ENCODE measurements at places on chromosomes 11 and 22. TPM values are rescaled to one million over a fixed set of nuclear protein-coding genes. Genes with fewer than 3 reads are reported as not detected.

- H3K27me3 ChIP-seq, result peaks cover 4% of the 10 kb centered on the region
- H3K36me3 ChIP-seq, result no peaks in the 10 kb centered on the region
- no peak overlapping the region for H3K27ac ChIP-seq
Observed at GRCh38 chr22:48098921-48099245, 1336.4 kb downstream of the TBC1D22A start.

DNA sequence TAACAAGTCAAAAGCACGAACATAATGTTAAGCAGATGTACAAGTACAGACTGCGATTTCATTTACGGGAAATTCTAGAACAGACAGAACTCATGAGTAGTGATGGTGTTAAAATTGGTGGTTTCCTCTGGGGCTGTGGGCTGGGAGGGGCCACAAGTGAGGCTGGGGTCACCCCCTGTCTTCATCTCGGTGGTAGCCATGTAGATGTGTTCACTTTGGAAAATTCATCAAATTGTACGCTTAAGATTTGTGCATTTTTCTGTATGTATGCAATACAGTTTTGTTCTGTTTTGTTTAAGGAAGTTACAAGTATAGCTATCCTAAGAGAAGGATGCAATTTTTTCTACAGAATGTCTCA is 504 bp upstream of the ASCC2 start:
- peak overlapping the region; percentile 99 for H3K4me3 ChIP-seq
- peaks cover 7% of the 10 kb centered on the region for H3K36me3 ChIP-seq
- peaks cover 5% of the 10 kb centered on the region for H3K4me1 ChIP-seq
- H3K27me3 ChIP-seq, result no peaks in the 10 kb centered on the region
- DNase-seq, result no peak
- peak overlapping the region; percentile 2 for H3K27ac ChIP-seq

FKBP2 gene
- polyA plus RNA-seq, result 79.3 TPM

DNA sequence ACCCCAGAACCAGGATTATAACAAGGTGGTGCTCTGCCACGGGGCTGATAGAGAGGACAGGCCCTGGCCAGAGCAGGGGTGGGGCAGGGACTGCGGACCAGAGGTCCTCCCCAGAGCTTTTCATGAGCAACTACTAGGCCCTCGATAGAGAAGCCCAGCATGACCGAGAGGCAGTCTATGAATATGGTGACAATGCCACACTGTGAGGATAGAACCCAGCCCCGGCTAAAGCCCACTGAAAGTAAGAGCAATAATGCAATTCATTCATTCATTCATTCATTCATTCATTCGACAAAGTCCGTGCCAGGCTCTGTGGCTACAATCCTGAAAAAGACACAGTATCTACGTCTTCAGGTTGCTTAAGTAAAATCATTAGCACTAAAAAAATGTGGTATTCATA is 35.6 kb upstream of the CD5 start:
- no peaks in the 10 kb centered on the region for H3K36me3 ChIP-seq
- no peak for DNase-seq
- H3K4me1 ChIP-seq, result peaks cover 9% of the 10 kb centered on the region
- H3K27me3 ChIP-seq, result no peaks in the 10 kb centered on the region
- H3K27ac ChIP-seq, result no peak overlapping the region

MAPK8IP1 gene
- polyA plus RNA-seq, result 9.0 TPM

GRCh38 chr11:102936864-102937509 is 18.5 kb downstream of the MMP13 start:
- peaks cover 4% of the 10 kb centered on the region for H3K4me1 ChIP-seq
- H3K27me3 ChIP-seq, result no peaks in the 10 kb centered on the region
- H3K36me3 ChIP-seq, result no peaks in the 10 kb centered on the region
- no peak for DNase-seq

DNA sequence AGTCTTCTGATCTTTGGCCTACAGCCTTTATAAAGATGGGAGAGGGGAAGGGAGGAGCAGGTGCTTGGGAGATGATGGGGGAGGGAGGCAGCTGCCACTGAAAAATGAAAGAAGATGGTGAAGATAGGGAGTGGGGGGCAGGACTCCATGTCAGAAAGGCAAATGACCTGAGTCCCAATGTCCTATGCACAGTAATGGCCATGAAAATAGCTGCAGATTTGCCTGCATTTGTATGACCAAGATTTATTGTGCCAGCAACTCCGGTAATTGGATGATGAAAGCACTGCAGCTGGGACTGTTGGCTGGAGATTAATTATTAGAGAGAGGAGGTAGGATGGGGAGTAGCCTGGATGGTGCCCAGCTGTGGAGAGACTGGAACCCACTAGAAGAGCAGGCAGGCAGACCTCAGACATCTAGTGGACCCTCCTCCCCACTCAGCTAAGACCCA is 36.1 kb downstream of the NEU3 start:
- no peak overlapping the region for H3K4me3 ChIP-seq
- H3K4me1 ChIP-seq, result peaks cover 11% of the 10 kb centered on the region
- peak; percentile 46 for DNase-seq

DNA sequence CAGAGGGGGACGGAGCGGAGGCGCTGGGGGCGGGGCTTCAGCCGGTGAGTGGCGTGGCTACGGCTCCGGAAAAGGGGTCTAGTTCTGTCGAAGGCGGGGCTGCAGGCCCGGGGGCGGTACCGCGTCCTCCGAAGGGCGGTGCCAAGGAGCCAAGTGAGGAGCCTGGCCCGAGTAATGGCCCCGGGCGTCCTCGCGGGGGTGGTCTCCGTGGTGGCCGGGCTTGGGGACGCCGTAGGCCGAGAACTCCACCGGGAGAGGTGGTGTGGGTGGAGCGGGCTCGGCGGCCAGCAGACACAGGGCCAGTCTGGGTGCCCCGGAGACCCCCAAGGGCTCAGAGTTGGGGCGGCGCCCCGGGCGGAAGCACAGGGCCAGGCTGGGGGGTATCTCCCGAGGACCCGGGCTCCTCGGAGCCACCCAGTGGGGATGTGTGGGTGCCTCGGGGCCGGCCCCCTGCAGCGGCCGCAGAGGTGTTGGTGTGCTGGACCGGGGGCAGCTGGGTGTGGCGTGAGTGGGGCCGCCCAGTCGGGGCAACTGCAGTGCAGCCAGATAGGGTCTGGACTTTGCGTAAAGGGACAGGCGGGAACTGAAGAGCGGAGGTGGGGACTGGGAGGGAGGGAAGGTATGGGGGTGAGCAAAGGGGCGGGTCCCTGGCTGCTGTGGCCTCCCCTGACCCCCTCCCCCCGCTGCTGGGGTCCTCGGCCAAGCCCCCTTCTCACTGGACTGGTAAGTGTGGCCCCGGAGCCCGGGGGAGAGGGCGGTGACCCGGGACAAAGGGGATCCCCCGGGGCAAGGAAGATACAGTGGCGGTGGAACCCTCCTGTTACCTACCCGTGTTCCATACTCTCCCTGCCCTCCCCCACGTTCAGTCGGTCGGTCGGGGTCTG is 838 bp downstream of the FKBP2 start:
- H3K27ac ChIP-seq, result peak overlapping the region; percentile 100
- H3K4me1 ChIP-seq, result peaks cover 42% of the 10 kb centered on the region
- peak; percentile 100 for DNase-seq
- peak overlapping the region; percentile 95 for H3K4me3 ChIP-seq
- no peaks in the 10 kb centered on the region for H3K27me3 ChIP-seq

LRRN4CL gene
- polyA plus RNA-seq, result 2.9 TPM

DNA sequence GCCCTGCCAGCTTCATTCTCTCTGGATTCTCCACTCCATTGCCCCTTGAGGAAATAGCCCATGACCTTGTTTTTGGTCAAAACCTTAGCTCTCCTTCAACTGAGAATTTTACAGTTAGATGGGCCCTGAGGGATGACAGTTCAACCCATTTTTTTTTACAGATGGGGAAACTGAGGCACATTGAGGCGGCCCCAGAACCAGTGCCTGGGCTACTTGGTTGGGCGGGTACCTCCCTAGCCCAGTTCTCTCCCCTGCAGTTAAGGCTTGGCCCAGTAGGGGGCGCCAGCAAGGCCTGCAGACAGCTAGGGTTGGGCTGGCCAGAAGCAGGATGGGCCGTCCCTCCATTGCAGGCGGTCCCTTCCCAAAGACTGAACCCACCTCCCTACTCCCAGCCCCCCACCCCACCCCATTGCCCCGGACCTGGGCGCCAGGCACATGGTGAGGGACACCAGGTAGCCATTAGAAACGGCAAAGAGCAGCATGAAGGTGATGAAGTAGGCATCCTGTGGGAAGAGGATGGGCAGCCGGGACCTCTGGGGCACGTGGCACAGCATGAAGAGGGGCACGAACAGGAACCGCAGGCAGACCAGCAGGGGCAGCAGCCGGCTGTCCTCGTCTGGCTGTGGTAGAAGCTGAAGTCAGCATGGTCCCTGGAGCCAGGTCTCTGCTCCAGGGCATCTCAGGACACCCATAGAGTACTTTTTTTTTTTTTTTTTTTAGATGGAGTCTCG is 7.6 kb downstream of the SLC29A2 start:
- no peak overlapping the region for H3K4me3 ChIP-seq
- no peaks in the 10 kb centered on the region for H3K27me3 ChIP-seq
- H3K27ac ChIP-seq, result no peak overlapping the region
- H3K4me1 ChIP-seq, result no peaks in the 10 kb centered on the region
- no peak for DNase-seq
- peaks cover 49% of the 10 kb centered on the region for H3K36me3 ChIP-seq

SAA1 gene
- not detected for polyA plus RNA-seq

GRCh38 chr11:77213589-77214428 is 85.8 kb downstream of the MYO7A start:
- no peaks in the 10 kb centered on the region for H3K4me1 ChIP-seq
- no peak for DNase-seq
- H3K27ac ChIP-seq, result no peak overlapping the region
- H3K27me3 ChIP-seq, result no peaks in the 10 kb centered on the region

- H3K36me3 ChIP-seq, result peaks cover 3% of the 10 kb centered on the region
- H3K27me3 ChIP-seq, result no peaks in the 10 kb centered on the region
- peaks cover 16% of the 10 kb centered on the region for H3K4me1 ChIP-seq
- no peak overlapping the region for H3K27ac ChIP-seq
Observed at GRCh38 chr11:748007-748359, 719 bp downstream of the TALDO1 start.
